ENCODE measurements at places on chromosomes 13 and 19.

- peak; percentile 98 for DNase-seq
Observed at GRCh38 chr19:29844891-29845573, 33.2 kb downstream of the CCNE1 start.

DNA sequence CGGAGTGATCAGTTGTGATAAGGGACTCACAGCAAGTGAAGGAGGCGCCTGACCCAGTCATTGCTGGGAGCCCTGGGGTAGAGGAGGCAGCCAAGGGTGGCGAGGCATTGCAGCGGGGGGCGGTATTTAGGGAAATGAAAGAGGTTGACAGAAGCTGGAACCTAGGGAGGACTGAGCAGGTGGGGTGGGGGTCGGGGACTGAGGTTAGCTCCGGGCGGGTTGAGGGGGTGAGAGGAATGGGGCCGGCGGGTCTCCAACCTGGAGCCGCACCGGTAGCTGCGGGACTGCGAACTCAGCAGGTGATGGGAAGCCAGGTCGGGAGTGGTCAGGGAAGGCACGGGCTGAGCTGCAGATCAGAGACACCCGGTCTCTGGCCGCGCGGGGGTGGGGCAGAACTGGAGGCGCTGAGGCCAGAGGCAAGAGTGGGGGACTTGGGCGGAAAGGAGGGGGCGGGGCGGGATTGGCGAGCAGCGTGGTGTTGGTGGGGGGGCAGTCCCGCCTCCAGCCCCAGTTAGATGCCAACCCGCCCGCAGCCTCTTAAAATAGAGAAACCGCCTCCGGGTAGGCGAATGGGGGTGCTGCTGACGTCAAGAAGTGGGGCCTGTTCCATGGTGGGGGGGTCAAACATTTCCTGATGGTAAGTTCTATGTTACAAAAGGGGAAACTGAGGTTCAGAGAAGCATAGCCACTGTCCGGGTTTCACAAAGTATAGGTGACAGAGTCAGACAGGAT, 1.5 kb downstream of the MAST3 start:
- peak; percentile 32 for DNase-seq

- no peak for DNase-seq
Observed at GRCh38 chr19:51468545-51468920, 9.8 kb upstream of the CEACAM18 start.

DNA sequence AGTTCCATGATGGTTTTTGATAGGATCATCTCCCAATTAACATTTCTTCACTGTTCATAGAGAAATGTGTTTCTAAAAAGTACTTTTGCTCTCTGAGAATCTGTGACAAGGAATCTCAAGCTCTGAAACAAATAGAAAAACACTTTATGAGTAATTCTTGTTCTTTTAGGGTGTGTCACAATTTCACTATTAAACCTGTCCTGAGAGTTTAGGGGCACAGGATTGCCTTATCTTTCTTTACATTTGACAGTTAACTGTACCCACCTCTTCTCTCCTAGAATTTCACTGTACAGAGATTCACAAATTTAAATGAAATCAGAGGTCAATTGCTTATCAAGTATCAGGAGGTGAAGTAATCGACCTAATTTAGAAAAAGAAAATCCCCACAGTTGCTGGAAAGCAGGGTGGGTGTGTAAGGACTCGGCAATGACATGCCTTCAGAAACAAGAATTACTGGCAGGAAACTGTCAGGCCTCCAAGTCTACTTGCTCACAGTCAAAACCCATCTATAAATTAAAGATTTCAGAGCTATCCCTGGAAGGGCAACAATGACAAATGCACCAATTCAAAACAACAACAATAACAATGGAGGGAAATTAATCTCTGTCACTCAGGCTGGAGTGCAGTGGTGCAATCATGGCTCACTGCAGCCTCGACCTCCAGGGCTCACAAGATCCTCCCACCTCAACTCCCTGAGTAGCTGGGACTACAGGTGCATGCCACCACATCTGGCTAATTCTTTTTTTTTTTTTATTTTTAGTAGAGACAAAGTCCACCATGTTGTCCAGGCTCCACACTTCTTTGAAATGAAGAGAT, 250.2 kb downstream of the ABCC4 start:
- no peak for DNase-seq

GRCh38 chr13:72462726-72463125, 264.7 kb downstream of the MZT1 start:
- DNase-seq: no peak

- no peak for DNase-seq
Observed at GRCh38 chr19:21321134-21321533, 8.1 kb downstream of the ZNF708 start.

- no peak for DNase-seq
Observed at GRCh38 chr19:47019431-47020041, at the start of gene NPAS1. Gene NPAS1 (plus strand): TSS chr19:47019837. CDS start chr19:47021048, 1,211 bp downstream.

DNA sequence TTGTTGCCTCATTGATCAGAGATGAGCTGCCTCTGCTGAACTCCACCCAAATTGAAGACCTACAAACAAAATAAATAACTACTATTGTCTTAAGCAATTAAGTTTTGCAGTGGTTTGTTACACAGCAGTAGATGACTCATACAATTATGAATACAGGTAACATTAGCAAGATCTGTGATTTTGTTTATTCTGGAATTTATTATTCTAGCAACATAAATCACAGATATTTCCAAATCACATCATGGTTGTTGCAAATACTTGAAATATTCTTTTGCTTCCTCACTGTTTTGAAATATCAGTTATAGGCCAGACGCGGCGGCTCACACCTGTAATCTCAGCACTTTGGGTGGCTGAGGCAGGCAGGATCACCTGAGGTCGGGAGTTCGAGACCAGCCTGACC, 13.1 kb upstream of the LMTK3 start:
- no peak for DNase-seq

DNA sequence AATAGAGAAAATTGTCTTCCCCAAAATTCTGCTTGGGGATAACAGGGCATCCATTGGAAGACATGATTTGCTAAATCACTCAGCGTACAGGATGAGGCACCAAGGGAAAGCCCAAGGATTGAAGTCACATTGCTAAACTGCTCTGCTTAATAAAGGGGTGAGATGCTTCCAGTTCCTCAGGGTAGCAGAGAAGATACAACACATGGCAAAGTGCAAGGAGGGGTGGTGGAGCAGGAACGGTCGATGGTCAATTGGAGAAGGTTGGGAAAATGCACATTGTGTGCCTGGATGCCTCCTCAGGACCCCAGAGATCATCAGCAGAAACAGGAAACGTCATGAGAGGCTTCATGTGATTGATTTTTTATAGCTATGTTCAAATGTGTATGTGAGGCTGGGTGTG, 116.3 kb upstream of the SOX1 start:
- no peak for DNase-seq

DNA sequence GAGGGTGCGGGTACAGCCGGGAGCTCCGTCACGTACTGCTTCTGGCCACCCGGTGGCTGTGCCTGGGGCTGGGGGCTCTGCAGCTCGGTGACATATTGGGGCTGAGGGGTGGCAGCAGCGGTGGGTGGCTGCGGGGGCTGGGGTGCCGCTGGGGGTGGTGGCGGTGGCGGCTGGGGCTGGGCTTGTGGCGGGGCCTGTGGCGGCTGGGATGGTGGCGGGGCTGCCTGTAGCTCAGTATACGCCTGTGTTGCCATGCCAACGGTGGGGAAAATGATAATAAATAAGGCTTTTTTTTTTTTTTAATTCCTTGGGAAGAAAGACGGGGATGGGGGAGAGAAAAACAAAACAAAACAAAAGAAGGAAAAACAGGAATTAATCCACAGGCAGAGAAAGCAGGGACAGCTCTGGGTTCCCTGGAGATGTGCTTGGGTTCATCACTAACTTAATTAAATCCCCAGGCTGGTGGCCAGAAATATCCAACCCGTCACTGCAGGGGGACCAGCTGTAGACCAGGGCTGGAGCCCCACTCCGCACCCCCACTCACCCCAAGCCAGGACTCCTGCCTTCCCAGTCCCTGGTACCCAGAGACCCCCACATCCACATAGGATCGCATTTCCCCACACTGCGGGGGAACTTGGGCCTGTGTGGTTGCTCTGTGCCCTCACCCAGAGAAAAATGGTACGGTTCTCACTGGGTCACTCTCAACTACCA, 12.4 kb downstream of the RFX1 start:
- no peak for DNase-seq

DNA sequence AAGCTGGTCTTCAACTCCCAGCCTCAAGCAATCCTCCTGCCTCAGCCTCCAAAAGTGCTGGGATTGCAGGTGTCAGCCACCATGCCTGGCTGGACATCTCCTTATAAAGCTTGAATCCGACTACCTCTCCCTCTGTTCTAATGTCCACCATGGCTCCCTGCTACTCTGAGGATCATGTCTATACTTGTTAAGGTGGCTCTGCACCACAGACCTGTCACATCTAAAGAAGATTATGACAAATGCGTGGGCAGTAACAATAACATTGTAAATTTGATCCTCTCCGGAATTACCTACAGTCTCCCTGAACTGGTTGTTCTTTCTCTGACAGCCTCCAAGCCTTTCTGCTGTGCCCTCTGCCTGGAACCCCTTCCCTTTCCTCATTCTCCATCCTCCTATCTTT, 1.8 kb downstream of the NXNL1 start:
- DNase-seq: no peak

DNA sequence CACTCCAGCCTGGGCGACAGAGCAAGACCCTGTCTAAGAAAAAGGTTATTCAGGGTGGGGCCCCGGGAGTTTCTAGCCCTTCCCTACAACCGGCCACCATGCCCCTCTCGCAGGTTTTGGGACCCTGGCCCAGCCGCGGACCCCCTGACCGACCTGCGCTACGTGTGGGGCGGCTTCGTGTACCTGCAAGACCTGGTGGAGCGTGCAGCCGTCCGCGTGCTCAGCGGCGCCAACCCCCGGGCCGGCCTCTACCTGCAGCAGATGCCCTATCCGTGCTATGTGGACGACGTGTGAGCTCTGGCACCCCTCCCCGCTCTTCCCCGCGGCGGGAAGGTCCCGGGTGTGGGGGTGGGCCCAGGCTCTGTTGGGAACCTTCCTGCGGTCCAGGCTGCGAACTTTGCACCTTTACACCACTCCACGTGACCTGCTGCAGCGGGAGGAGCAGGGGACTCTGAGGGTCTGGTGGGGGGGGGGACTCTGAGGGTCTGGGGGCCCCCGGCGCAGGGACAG, 6.3 kb downstream of the ABCA7 start:
- no peak for DNase-seq

- DNase-seq: no peak
Observed at GRCh38 chr13:49625392-49626079, 2.8 kb upstream of the ARL11 start.

GRCh38 chr13:91659256-91660075, 261.0 kb downstream of the GPC5 start:
- no peak for DNase-seq

- peak; percentile 32 for DNase-seq
Observed at GRCh38 chr19:17402982-17403855, 2.2 kb downstream of the BST2 start.

GRCh38 chr19:51367255-51367564, 1.0 kb upstream of the ETFB start:
- DNase-seq: no peak

DNA sequence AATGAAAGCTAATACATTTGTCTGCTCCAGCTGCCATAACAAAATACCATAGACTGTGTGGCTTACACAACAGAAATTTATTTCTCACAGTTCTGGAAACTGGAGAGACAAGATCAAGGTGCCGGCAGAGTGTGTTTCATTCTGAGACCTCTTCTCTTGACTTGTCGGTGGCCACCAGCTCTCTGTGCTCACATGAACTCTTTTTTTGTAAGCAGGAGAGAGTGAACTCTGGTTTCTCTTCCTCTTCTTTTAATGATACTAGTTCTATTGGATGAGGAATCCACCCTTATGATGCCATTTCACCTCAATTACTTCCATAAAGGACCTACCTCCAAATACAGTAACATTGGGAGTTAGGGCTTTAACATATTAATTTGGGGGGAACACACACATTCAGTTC, 11.7 kb downstream of the KCTD12 start:
- DNase-seq: no peak

- DNase-seq: peak; percentile 28
Observed at GRCh38 chr19:14165990-14166830, 29.8 kb upstream of the ASF1B start.

DNA sequence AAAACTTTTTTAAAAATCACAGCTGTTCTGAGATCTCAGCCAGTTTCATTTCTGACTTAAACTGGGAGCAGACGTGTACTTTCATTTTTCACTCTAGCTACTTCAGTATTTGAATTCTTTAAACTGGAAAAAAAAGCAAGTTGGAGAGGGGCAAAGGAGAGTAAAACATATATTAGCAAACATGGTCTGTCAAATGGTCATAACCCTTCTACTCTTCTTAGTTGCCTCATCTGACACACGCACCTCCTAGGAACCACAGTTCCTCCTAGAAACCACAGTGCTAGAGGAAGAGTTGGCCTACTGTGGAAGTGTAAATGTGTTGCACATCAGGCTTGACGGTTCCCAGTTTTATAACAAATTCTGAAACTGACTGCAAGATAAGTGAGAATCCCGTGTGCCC, 47.2 kb downstream of the TM9SF2 start:
- DNase-seq: no peak

GRCh38 chr19:31985001-31985605, 360.3 kb upstream of the ZNF507 start:
- DNase-seq: no peak

DNA sequence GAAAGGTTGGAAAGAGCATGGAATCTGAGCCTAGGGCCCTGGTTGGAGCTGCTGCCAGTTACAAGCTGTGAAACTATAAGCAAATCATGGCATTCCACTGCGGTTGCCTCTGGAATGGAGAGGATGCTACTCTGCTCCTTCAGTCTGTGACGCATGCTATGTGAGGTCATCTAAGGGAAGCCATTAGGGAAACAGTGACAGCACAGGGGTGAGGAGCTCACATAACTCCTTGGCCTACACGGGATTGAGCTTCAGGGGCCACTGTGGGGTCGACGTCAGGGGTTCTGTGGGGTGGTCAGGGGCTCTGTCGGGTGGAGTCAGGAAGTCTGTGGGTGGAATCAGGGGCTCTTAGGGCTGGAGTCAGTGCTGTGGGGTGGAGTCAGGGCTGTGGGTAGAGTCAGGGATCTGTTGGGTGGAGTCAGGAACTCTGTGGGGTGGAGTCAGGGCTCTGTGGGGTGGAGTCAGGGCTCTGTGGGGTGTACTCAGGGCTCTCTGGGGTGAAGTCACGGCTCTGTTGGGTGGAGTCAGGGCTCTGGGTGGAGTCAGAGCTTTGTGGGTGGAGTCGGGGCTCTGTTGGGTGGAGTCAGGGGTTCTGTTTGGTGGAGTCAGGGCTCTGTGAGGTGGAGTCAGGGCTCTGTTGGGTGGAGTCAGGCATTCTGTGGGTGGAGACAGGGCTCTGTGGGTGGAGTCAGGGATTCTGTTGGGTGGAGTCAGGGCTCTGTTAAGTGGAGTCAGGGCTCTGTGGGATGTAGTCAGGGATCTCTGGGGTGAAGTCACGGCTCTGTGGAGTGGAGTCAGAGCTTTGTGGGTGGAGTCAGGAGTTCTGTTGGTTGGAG, 35.8 kb upstream of the MEDAG start:
- no peak for DNase-seq

- DNase-seq: no peak
Observed at GRCh38 chr19:13814550-13814949, 19.3 kb downstream of the ZSWIM4 start.

- DNase-seq: no peak
Observed at GRCh38 chr13:67013709-67014108, 216.4 kb downstream of the PCDH9 start.

- no peak for DNase-seq
Observed at GRCh38 chr19:12996406-12997094, 1.3 kb downstream of the NFIX start.

- DNase-seq: no peak
Observed at GRCh38 chr13:82878536-82878935, 1003.7 kb downstream of the SLITRK1 start.

Data from activated gamma-delta T cell treated with Interleukin-2 at 50 U/mL for 16 hours (primary cell).